HL-60 (cell line): ENCODE measurements at places on chromosomes 2 and 18.

DNA sequence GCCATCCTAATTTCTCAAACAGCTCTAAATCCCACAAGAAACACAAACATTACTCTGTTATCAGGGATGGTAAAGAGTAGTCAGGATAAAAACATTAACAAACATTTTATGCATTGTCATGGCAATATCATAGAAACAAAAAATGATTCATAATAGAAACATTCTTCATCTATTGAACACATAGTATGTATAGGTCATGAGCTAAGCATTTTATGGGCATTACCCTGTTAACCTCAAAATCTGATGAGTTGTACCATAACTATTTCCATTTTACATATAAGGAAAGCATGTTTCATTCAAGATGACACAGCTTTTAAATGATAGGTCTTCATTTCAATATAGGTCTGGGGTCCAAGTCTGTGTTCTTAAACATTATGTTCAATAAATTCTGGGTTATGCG lies 344.9 kb downstream of the RND3 start:
- DNase-seq = no peak

DNA sequence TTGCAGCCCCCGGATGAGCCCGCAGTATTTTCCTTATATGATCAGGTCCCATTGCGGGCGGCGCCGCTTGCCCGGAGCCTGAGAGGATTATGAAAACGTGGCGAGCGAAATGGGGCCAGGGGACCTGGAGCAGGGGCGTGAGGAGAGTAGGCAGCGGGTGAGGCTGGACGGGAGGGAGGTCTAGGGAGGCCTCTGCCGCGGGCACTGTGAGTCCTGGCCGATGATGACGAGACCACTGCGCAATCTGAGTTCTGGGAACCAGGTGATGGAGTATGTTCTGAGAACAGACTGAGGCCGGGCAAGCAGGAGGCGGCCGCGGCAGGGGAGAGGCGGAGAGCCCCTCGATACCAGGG lies 790 bp upstream of the ACAA2 start:
- peak; percentile 30 for DNase-seq

- peak; percentile 28 for DNase-seq
These were observed 54.6 kb downstream of the ZFP36L2 start for GRCh38 chr2:43171789-43172188.

DNA sequence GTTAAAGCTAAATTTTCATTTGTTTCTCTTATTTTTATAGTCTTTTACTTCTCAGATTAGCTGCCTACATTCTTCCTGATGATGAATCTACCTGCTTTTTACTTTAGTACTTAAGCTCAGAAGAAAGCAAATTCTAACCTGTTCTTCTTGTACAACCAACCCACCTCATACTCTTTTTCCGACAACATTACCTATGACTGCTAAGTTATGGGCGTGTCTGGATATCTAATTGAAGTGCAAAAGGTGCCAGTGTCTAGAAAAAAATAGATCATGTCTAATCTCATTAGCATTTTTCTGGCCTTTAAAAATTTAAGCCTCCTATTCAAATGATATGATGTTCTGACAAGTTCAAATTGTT lies 1.5 kb upstream of the RGPD4 start:
- no peak for DNase-seq

DNA sequence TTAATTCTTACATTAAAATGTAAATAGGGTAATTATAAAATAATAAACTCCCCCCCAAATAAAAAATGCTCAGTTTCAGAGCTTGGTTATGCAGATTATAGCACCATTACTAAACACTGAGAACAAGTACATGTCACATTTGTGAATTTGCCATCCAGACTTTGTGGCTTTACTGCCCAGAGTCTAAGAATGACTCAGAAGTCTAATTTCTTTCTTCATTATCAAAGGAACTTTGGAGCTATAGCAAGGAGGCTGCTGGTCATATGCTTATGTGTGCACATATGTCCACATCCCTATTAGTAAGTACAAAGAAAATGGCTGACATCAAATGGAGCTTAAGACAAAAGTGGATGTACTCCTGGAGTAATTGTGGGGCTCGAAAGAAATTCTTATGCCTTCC lies 248.5 kb upstream of the SESTD1 start:
- no peak for DNase-seq

DNA sequence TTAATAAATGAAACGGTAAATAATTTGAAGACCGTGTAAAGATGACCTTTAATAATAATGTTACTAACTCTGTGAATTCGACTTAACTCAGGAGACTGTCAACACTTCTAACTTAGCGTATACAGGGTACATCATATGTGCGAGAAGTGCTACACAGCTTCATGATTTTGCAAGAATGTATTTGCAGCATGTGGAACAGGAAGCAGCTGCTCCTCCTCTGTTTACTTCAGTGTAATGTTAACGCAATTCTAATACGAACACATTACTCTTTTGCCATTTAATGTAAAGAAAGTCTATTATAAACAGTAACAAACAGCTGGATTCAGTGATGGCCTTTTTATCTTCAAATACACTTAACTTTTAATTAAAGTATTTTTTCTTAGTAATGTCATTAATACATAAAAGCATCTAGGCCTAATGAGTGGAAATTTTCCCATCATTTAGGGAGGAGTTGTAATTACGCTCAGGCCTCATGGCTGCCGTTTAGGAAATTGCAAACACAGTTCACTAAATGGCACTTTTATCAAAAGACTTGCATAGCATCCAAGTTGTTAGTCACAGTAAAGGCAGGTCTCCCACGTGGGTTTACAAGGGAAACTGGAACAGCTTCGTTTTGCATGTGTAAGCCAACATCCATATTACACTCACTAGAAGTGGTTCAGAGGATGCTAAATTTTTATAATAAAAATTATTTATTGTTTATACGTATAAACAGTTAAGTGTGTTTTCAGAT lies 635.7 kb downstream of the FBXO15 start:
- DNase-seq = no peak

DNA sequence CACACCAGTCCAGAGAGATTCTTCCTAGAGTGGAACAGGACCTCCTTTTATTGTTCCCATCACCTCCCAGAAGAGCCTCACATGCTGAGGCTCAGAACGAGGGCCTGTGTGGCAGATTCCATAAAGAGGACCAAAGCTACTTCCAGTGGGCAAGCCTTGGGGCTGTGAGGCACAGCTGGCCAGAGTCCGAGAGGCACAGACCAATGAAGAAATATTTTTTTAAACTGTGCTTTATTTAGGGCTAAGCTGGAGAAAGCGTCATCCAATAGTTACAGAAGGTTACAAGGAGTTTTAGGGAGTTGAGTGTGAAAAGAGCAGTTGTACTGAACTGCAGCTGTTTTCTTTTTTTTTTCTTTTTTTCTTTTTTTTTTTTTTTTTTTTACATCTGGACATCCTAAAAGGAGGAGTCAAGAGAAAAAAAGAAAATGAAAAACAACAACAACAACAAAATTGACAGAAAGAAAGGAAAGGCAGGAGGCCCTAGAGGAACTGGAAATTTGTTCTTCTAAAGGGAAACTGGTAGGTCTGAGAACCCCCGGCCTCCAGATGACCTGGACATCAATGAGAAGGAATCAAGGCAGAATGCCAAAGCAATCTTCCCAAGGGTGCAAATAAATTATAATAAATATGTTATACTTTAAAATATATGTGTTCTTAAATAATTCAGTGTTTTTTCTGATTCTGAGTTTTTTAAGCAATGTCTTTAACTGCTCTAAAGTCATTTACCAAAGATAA lies 322.6 kb downstream of the CELF4 start:
- no peak for DNase-seq

GRCh38 chr18:77101410-77102258 lies 30.9 kb downstream of the MBP start:
- DNase-seq = peak; percentile 99
